ENCODE measurements at places on chromosomes 5 and 9.

DNA sequence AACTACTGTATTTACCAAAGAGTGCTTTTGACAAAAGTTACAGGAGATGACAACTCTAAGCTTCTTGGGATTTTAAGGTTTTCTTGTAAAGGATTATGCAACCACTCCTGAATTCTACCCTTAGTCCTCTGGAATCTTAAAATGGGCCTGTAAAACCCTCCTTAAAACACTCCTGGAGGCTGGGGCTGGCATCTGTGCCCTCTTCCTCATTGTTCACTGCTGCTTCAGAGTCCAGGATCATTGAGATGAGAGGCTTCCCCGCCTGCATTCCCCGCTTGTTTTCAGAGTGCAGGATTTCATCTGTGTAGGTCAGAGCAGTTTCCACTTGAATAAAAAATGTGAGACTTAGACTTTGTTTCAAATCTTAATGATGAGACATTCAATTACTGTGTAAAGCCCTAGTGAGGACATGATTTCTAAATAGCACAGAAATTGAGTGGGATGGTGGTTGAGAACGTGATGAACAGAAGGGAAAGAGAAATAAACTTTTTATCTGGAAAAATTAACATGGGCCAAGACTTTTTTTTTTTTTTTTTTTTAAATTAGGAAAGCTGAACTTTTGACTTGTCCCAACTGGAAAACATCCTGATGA, 40.4 kb downstream of the PCSK5 start:
- DNase-seq: no peak

DNA sequence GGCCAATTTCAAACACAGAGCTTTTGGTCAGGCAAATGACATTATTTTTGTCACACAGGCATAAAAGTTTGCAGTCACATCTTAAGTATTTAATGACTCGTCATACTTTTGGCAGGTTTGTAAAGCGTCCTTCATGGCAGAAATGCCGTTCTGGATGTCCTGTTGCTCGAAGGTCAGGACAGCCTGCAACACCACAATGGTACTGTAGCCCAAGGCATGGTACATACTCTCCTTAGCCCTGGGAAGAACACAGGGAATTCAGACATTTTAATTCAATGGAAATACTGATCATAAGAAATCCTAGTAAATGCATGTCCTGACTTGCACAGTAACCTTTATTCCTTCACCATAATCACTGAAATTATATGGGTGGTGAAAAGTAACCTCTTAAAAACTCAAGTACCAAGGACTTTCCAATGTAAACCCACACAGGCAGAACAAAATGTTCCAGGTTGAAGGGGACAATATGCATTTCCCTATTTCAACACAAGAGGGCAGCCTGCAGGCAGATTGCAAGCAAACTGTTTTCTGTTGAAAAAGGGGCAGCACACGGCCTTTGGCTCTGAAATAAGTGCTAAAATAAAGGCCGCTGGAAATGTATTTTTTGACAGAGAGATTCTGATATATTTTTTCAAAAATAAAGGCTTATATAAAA, 95.7 kb downstream of the TTC39B start:
- peak; percentile 23 for DNase-seq

GRCh38 chr9:75909776-75910175, 19.3 kb downstream of the PCSK5 start:
- DNase-seq: no peak

GRCh38 chr5:50441493-50441955, 436 bp upstream of the EMB start:
- no peak for DNase-seq

GRCh38 chr5:163571744-163572143, 66.3 kb downstream of the MAT2B start:
- DNase-seq: no peak

DNA sequence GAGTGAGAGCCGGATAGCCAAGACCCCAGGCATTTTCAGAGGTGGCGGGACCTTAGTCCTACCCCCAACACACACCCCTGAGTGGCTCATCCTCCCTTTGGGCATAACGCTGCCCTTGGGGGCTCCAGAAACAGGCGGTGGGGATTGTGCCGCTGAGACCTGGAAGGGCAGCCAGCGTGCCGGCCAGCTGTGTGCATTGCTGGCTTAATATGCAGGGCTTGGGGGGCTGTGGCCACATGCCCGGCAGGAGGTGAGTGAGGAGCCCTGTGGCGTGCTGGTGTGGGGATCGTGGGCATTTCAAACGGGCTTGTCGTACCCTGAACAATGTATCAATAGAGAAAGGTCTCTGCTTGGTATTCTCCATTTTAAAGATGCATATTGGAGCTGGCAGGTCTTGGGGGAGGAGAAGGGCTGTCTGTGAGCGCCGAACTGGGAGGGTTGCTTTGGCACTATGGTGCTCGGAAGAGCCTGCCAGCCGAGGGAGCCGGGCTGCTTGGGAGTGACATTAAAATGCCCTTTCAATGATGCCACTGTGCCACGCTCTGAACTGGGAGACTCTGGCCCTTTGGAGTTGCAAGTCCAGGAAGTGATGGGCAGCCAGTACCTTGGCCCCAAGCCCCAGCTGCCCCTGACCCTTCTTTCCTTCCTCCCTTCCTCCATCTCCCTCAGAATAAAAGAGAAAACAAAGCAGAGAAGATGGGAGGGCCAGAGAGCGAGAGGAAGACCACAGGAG, 11.2 kb upstream of the OLFM1 start:
- no peak for DNase-seq

GRCh38 chr9:124220946-124221451, 36.8 kb upstream of the NEK6 start:
- DNase-seq: no peak

GRCh38 chr5:55993731-55994494, 850 bp downstream of the IL6ST start:
- no peak for DNase-seq

Measured in activated CD8-positive, alpha-beta memory T cell treated with anti-CD3 and anti-CD28 coated beads for 1 hour (primary cell).